Stimulated activated CD4-positive, alpha-beta T cell treated with anti-CD3 and anti-CD28 coated beads, Interleukin-12 subunit alpha, Interleukin-12 subunit beta, amount 100 ng/mL, for 4 hours (primary cell): ENCODE measurements at places on chromosomes 16 and 17.

DNA sequence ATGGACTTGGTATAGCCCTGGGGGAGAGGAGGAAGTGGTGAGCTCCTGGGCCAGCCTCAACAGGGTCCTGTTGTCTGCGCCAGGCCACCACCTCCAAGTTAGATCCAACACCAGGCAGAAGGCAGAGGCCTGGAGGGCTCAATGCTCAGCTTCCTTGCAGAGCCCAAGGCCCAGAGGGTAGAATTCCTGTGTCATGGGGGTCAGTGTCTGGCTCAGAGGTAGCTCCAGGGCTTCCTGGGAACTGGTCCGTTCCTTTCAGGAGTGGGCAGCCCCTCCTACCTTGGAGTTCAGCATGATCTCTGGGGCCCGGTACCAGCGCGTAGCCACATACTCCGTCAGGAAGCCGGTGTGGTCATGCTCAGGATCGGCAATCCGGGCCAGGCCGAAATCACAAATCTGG, 4.4 kb upstream of the GDPD3 start:
- no peak for DNase-seq

DNA sequence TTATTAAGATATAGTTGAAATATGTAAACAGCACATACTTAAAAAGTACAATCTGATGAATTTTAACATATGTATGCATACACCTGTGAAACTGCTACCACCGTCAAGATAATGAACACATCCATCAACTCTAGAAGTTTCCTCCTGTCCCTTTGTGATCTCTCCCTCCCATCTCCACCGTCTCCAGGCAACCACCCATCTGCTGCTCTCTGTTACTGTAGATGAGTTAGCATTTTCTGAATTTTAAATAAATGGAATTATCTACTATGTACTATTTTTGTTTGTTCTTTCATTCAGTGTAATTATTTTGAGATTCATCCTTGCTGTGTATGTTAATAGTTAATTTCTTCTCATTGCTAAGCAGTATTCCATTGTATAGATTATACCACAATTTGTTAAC, 40.2 kb upstream of the SMPD3 start:
- no peak for DNase-seq

- no peak for DNase-seq
These were observed 11.7 kb upstream of the ZNF594 start for GRCh38 chr17:5203178-5203907.

GRCh38 chr16:82178352-82178751, 8.3 kb upstream of the MPHOSPH6 start:
- no peak for DNase-seq

DNA sequence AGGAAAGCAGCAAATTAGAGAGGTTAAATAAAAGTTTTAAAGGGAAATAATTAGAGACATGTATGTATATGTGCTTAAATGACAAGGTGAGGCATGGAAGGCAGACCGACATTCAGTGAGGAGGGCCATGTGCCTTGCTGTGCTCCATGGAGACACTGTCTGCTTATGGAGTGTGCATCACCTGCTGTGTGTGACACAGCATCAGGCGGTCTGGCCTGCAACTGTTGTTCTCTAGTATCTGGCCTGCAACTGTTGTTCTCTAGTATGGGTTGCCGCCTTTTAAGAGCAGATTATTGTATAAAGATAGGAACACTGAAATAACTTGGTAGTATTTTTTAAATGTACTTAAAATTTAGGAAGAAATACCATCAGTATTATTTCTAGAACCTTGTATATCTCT, 225.1 kb downstream of the LGALS9B start:
- DNase-seq = no peak

DNA sequence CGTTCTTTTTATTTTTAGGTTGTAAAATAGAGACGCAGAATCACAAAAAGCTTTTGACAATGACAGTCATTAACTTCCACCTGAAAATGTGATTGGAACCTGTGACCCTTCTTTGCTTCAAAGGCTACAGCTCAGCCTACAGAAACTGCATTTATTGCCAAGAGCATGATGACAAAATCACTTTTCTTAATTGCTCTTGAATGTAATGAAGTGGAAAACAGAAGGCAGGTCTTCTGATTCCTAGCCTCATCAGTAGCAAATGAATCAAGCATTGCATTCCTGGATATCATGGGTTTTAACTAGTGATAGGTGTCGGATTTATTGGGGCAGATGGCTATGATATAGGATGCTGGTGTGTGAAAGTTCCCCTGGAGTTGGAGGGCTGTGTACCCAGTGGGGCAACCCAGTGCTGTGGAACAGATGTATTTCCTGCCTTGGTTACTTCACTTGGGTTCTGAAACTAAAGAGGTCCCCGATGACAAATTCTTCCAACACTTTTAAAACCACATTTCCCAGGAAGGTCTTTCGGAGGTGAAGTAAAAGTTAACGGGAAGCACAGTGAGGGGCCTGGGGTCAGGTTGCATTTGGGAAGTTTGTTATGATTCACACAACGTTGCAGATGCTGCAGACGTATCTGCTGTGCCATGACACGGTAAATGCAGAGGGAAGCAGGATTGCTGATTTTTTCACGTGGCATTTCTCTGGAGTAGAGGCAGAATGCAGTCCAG, 127.5 kb downstream of the HS3ST3A1 start:
- no peak for DNase-seq

DNA sequence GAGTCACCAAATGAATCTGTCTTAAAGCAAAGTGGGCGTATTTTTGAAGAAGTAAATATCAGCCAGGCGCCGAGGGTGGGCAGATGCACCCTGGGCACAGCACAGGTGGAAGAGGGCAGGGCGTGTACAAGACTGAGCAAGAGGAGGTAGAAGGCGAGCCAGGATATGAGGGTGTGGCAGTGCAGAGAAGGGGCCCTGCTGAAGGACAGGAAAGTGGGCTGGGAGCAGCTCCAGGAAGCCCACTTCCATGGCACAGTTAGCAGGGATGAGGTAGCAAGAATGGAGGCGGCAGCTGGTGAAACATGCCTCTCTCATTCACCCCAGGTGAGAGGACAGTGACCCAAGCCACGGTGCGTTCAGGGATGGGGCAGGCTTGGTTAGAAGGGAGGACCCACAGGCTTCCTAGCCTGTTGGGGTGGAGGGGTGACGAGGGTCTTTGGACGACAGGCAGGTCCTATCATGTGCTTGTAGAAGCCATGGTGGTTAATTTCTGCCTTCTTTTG, 149.3 kb downstream of the CLEC16A start:
- DNase-seq = no peak

DNA sequence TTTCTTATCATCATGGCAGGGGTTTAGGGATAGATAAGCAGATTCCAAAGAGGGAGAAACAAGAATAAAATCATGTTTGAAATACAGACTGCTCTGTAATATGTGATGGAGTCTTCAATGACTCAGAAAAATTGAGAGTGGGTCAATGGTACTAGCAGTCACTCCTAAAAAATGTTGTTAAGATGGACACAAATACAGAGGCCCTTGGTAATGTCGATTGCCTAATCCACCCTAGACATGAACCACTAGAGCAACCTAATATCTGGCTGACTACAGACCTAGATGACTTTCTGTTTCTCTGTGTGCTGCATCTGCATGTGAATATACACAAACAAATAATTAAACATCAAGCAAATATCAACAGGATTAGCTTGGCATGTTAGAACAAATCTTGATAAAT, 135.8 kb downstream of the CDH8 start:
- DNase-seq = no peak

DNA sequence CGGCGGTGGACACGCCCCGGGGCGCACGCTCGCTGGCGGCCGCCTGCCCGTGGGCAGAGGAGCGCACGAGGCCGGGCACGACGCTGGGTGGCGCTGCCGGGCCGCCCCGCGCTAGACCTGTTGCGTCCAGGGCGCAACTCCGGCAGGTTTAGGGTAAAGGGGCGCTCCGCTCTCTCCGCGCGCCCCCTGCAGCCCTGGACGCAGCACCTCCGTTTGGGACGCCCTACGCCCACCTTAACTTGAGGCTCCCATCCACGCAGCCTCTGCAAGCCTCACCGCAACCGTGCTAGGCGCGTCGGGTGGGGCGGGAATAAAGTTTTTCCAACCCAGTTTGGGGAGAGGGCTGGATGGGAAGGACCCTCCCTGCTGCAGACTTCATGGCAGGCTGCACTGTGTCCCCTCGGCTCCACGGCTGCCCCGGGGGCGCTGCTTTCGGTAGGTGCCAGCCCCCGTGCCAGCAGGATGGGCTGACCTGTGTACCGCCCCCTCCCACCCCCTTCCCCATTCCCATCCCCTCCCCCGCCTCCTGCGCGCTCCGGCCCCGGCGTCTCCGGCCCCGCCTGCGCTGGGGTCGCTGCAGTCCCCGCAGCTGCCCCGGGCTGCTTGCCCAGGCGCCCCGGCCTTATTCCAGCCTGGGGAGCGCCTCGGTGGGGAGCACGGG, at the start of gene SYT17:
TSS of gene SYT17 (plus strand) at position 531 of the 661 bp plus-strand sequence. CDS start 407 bp downstream, outside the sequence.
- DNase-seq = peak; percentile 12

DNA sequence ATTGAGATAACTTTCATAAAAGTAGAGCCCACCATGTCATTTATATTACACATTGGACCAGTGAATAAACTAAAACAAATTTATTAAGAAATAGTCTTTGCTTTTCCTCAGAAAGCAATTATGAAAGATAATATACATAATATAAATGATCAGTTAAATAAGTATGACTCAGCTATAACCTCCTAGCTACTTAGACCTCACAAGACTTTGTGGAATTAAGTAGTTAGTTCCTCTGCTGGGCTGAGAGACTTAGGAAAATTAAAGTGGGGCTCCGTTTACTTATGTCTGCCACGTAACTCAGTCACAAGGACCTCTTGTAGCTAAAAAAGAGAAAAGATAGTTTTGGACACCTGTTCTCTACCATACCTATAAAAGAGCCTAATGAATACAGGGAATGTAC, 76.9 kb downstream of the MRTFB start:
- no peak for DNase-seq

DNA sequence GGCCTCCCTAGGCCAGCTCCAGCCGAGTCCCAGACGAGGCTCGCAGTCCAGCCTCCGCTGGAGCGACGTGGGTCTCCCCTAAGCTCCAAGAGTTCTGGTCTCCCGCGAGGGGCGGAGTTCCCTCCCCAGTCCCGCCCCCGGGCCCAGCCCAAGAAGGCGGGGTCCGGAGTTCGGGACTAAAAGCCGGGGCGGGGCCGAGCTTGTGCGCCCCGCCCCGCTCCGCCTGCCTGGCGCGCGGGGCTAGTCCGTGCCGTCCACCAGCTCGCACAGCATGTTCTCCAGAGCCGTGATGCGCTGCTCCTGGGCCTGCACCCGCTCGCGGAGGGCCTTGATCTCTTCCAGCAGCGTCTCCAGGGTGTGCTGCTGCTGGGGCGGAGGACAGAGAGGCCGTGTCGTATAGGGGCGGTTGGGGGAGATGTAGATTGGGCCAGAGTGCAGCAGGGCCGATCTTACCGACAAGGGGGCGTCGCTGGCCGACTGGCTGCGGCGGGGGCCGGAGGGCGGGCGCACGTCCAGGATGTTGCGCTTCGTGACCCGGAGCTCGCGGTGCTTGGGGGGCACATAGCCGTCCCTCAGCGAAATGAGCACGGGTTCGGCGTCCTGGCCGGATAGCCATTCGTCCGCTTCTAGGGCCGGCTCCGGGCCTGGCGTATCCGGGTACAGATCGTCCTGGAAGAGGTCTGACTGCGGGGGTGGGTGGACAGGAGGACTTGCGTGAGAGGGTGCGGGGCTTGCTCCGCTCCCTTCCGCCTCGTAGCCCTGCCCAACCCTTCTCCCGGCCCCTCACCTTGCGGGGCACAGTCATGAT, 7.0 kb downstream of the CORO6 start:
- peak; percentile 82 for DNase-seq

DNA sequence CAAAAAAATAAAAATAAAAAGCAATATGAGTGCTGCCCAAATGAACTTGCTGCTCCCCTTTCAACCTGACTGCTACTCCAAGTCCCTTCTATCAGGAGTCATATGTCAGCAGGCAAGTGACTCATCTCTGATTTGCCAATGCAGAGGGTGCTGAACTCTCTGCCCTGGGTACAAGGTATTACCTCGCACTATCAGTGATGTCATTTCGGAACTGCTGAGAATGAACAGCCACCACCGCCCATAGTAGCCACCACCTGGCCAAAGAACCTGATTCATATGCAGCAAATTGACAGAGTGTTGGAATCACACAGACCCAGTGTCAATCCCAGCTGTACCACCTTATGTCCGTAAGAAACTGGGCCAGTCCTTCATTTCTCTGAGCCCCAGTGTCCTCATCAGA, 31.2 kb downstream of the LYRM9 start:
- DNase-seq = no peak

- DNase-seq = no peak
These were observed 15.9 kb upstream of the FBXO47 start for GRCh38 chr17:38982858-38983746.

DNA sequence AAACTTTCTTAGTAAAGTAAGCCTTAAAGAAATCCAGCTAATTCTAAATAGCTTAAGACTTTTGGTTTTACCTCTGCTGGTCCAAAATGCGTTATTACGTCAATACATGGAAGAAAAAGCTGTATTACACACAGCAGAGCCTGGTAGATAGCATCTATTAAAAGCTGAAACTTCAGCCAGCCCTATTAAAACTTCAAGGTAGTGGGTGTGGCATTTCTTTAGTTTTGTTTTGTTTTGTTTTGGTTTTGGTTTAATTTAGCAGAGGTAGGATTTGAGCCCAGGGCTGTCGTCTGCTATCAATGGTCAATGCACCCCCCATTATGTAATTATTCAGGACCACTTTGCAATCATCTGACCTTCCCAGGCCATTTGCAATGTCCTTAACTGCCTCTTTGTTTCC, 318.4 kb upstream of the MAF start:
- no peak for DNase-seq

- no peak for DNase-seq
These were observed 7.8 kb downstream of the HIC1 start for GRCh38 chr17:2062571-2063183.

DNA sequence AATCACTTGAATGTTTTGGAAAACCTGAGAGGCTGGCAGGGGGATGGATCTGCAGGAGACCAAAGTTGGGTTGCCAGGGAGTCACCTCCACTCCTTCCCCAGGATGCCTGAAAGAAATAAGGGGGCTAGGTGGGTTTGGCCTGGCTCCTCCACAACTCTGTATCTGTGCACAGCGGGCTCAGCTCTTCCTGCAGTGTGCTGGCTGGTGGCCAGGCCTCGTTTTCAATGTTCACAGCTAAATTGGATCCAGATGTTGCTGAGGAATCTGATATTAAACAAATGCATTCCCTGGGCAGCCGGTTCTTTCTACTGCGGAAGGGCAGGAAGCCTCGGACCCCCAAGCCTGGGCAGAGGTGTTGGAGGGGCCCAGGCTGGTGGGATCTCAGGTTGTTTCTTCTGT, 106.2 kb downstream of the N4BP1 start:
- DNase-seq = no peak

DNA sequence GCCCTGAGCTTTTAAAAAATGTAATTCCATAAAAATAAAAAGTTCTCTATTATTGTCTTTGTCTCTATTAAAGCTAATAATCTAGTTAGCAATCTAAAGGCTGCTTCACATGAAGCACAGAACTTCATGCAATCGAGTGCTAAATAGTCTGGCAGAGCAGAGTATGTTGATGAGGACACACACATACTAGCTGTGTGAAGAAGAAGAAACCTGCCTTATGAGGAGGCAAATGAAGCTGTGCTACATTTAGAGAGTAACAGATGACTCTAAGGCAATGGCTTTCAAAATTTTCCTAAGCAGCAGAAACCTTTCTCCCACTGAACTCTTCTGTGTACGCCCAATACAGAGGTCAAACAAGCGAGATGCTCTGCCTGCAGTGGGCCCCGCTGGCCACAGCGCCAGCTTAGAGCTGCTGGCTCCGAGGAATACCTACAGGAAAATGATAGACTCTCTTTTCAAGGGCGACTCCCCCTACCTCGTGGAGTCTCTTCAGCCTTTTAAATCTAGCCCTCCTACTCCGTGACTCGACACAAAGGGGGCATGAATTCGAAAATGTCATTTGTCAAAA, 39.2 kb downstream of the GNA13 start:
- no peak for DNase-seq
